Stimulated activated CD8-positive, alpha-beta memory T cell treated with anti-CD3 and anti-CD28 coated beads, Interleukin-15, amount 100 ng/mL, for 4 hours (primary cell): ENCODE measurements at places on chromosomes 4 and X.

- DNase-seq: no peak
Observed at GRCh38 chr4:115454228-115454627, 340.8 kb upstream of the NDST4 start.

DNA sequence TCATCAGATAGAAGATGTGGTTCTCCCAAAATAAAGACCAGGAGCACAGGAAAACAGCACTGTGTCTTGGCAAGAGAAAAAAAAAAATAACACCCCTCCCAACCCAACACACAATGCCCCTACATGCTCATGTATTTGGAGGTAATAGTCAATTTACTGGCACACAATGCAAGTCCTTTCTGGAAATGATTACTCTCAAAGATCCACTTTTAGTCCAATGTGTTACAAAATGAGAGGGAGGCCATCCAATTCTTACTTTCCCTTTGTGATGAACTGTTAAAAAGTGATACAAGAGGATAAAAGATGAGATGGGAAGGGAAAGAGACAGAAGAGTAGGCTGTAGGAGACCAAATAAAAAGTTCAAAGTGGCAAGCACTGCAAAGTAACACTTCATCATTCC lies 180.3 kb upstream of the DKK2 start:
- no peak for DNase-seq

DNA sequence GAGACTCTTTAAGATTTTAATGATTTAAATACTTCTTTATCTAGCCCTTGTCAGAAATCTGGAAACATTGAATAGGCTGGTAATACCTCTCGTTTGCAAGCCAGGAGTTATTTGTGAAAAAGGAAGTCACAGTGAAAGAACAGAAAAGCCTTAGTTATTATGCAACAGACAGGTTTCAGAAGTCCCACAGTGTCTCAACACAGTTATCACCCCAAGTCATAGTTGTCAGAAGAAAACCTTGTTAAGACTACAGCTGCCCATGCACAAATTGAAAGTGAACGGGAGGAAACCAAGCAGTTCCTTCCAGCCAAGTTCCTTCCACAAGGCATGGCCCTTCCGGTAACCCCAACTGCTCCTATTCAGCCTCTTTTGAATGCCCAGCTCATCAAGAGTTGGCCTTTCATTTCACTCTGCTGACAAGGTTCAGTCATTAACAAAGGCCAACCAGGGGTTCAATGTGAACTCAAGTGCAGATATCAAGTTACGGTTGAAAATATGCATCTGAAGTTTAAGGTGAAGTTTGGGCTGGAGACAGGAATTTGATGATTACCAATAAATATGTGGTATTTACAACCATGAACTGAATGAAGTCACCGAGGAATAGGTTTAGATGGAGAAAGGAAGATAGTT lies 15.6 kb downstream of the ALPK1 start:
- no peak for DNase-seq

DNA sequence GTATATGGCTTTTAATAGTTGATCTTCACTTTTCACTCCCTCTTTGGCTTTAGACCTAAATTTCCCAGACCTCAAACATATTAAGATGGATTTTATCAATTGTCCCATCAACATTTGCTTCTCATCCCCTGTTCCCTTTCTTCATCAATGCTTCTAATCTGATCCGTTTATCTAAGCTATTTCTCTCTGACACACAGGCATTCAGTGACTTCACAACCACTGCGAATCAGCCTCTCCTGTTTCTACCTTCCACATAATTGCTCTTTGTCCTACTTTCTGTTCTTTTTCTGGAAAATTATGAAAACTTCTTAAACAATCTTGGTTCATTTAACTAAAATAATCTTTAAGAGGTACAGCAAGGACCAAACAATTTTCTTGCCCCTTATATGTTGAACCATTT lies 115.2 kb downstream of the GLRA3 start:
- DNase-seq: no peak

- DNase-seq: no peak
Observed at GRCh38 chrX:31600823-31601222, 529.0 kb upstream of the FTHL17 start.

DNA sequence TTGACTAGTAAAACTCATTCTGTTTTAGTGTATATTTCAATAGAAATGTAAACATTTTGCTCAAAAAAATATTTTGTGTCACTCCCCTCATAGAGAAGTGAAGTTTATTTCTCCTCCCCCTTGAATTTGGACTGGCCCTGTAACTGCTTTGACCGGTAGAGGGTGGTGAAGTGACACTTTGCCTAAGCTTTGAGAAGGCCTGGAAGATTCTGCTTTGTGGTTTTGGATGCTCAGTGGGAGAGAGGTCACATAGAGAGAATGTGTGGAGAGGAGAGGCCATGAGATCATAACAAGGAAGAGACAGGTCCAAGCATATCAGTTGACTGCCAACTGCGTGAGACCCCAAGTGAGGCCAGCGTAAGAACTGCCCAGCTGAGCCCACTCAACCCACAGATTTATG lies 19.1 kb upstream of the ARX start:
- no peak for DNase-seq

DNA sequence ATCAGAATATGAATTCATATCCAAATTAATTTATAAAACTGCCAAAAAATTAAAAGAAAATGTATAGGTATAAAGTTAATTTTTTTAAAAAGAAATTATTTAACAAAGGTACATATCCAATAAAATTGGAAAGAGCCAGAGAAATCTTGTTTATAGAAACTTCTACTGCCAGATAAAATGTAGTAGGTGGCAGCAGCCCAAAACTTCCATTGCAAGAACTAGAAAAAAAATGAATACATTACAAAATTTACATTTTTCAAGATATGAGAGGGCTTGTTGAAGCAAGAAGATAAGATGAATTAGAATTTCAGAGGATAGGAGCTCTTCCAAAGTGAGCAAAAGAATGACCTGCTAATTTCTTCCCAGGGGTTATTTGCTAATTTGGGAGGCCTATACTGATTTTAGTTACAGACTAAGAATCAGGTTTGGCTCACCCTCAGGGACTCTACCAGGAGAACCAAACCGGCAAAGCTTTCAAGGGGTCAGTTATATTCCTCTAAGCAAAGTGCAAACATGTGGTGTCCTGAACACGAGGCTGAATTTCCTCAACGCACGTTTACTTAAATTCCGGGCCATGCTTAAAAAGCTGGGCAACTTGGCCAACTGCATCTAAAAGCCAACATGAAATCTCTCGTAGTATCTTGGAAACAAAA lies 17.5 kb downstream of the ANKRD50 start:
- DNase-seq: no peak

DNA sequence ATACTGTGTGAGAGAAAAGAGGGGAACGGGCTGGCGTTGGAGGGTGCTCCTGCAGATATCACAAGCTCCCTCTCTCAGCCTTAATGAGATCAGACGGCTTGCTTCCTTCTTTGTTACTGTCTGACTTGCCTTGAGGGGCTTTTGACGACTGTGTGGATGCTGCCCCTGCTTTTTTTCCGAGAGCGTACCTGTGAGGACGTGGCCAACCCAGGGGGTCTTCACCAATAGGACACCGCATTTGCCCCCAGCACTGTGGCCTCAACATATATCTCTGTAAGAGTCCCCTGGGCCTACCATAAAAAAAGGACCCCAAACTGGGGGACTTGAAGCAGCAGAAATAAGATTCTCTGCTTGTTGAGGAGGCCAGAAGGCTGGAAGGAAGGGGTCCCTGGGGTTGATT lies 143.9 kb downstream of the SHOX start:
- DNase-seq: no peak

- DNase-seq: no peak
Observed at GRCh38 chr4:1099270-1099669, 14.1 kb downstream of the RNF212 start.

GRCh38 chr4:168892475-168892874 lies 117.6 kb downstream of the CBR4 start:
- no peak for DNase-seq

GRCh38 chr4:101348367-101348827 lies 1.1 kb upstream of the PPP3CA start:
- DNase-seq: no peak

DNA sequence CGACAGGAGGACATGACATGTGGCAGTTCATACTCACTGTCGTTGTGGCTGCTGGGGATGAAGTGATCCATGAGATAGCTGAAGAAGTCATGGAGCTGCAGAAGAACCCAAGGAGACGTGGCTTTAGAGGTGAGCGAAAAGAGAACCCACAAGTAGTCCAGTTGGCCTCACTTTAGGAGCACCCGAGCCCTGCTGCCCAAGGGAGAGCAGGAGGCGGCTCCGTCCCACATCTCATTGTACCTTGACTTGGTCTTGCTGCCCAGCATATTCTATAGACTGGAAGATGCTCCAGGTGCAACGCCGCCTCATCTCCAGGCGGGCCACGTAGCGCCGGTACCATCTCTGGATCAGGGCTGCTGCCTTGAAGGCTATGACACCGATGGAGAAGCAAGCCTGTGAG lies 10.6 kb downstream of the PPEF2 start:
- no peak for DNase-seq

DNA sequence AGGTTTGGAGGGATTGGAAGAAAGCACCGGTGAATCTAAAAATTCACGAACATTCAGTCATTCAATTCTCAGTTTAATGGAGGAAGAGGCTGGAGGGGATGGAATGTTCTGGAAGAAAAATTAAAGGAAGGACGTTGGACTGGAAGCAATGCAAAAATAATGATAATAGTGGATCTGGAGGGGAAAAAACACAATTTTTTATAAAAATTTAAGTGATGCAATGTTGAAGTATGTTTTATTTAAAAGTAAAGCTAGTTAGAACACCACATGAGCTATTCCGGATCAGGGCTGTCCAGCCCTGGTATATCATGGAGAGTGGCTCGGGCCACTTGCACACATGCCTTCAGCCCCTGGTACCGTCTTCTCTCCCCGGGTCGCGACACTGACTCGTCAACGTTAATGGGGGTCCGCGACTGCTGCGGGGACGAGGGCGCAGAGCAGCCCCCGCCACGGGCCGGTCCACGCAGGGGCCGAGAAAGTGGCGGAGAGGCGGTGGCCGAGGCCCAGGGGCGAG lies 204.6 kb downstream of the TENM3 start:
- DNase-seq: no peak

GRCh38 chr4:172836661-172837060 lies 331.9 kb upstream of the GALNT7 start:
- no peak for DNase-seq

DNA sequence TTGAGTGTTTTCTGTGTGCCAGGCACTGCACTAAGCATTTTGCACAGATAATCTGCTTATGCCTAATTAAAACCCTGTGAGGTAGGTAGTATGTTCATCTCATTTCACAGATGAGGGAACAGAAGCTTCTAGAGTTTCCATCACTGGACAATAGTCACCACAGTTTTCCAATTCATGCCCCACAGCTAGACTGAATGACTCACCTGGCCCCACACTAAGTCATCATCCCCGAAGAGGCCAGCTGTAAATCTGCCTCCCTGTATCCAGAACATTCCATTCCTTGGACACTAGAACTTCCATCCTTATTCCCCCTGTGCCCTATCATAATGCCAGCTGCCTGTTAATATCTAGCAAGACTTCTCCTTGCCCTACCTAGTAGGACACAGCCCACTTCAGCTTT lies 40.9 kb upstream of the NYX start:
- DNase-seq: no peak

GRCh38 chrX:48818866-48819265 lies 7.4 kb upstream of the ERAS start:
- DNase-seq: no peak

- DNase-seq: no peak
Observed at GRCh38 chr4:60455380-60455779, 744.7 kb upstream of the ADGRL3 start.
